Fibroblast of the aortic adventitia (primary cell): ENCODE measurements at places on chromosomes 11 and 22.

GRCh38 chr22:38860283-38861169 lies 11.5 kb downstream of the CBX6 start:
- DNase-seq, result no peak

DNA sequence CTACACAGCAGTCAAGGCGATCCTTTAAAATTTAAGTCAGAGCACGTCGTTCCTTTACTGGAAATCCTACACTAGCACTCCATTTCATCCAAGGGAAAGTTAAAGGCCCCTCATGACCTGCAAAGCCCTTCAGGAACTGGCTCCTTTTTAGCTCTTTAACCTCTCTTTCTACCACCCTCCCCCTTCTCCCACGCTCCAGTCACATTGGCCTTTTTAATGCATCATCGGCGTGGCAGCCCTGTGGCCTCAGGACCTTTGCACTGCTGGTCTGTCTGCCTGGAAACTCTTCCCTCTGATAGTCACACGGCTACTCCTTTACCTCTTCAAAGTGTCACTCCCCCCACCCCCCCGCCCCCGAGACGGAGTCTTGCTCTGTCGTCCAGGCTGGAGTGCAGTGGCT lies 1.2 kb upstream of the PTPN5 start:
- no peak for DNase-seq

DNA sequence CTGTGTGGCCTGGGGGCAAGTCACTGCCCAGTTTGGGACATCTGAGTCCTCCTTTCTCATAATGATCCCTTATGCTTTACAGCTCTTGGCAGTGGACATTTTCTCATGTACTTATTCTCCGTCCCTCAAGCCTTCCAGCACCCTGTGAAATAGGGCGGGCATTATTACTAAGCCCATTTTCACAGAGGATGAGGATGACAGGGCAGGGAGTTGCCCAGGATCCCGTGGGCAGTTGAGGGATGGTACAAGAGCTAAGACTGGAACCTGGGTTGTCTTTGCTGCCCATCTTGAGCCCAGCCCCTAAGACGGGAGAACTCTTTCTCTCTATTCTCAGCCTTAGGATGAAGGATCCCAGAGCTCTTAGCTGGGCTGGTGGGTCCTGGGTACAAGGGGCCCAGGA lies 11.2 kb downstream of the CD82 start:
- no peak for DNase-seq

DNA sequence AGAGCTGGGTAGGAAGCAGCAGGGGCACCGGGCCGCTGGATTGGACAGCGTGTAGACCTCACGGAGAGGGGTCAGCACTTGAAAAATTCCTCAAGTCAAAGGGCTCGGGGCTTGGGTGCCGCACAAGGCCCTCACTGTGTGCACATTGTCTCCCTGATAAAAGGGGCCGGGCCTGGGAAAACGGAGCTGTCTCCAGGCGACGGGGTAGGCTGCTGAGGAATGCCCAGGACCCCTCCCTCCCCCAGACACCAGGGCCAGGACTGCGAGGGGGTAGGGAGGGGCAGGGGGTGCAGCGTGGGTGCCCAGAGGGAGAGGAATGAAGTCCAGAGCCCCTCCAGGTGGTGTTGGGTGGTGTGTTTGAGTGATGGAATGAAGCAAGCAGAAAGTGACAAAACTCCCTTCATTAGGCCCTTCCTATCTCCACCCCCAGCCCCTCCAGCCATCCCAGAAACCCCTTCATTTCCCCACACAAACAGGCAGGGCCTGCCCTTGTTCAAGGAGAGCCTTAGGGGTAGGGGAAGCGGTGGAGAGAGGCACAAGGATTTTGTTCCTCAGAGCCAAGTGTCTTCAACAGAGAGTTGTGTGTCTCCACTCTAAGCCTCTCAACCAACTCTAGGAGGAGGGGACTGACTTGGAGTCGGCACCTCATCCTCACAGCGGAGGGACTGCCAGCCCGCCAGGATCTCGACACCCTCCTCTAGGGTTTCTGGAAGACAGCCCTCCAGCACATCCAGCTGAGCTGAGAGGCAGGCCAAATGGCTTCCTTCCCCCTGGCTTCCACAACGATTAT lies 63.9 kb downstream of the SYN3 start:
- DNase-seq, result no peak

- peak; percentile 30 for DNase-seq
These were observed 145.7 kb downstream of the TTC17 start for GRCh38 chr11:43504316-43504950.

- DNase-seq, result no peak
These were observed 217.2 kb upstream of the NCAM1 start for GRCh38 chr11:112744041-112744440.

- DNase-seq, result no peak
These were observed 31.3 kb downstream of the TMEM123 start for GRCh38 chr11:102421261-102421660.

DNA sequence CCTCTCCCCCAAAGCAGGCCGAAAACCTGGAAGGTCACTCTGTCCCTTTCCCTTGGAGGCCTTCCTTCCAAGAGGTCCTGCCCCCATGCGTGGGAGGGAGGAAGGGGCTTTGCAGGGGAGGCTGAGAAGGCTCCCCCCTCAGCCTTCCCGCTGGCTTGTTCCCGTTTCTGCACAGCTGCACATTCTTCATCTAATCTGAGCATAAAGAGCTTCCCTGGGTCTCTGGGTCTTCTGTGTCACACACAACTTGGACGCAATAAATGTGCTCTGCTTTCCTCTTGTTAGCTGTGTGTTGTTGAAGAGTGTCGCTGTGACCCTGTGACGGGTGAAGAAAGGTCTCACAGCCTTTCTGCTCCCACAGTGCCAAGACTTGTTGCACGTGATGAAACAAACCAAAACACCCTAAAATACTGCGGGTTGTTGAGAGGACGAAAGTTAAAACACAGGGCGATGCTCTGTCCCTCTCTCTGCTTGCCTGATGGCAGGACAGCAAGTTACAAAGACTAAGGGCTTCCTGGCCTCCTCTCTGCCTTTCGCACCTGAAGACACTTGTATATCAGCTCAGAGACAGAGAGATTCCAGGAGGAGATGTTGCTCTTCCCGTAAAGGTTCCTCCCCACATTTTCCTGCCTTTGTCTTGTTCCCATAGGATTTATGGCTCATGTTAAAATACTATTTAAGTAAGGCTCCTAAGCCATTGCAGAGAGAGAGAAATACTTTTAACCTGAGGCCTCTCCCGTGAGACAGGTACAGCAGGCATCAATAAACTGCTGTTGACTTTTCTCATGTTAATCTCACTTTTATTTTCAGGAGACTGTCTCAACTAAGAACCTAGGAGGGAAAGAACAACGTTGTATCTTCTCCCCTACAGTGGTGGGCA lies 15.4 kb upstream of the IFITM3 start:
- no peak for DNase-seq

DNA sequence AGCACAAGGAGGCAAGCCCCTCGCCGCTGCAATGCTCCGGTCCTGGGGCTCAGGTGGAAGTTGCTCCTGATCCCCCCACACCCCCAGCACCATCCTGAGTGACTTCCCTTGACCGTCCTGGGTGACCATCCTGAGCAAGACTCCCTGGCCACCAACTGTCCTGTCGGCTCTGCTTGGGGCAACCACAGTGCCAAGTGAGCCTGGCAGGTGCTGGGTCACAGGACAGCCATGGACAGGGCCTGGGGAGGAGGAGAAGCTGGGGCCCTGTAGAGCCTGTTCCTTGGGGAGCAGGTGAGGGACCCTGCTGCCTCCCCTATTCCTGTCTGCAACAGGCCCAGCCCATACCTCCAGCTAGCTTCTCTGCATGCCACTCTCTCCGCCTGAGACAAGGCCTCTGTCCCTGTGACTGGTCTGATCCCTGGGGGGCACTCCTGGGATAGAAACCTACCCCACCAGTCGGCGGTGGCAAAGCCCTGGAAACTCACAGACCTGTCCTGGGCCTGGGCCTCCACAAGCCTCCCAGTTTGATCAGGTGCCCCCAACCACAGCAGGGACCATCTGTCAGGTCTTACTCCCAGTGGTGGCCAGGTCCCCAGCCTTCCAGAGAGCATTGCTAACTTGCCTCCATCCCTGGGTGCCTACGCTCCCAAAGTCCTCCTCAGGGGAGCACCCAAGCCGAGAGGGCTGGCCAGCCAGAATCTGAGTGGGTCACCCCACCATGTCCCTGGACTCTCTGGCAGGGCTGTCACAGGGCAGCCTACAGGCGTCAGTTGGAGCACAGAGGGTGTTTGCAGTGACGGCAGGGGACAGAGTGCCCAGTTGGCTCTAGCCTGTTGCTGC lies 68.7 kb upstream of the WNT7B start:
- DNase-seq, result no peak

- peak; percentile 14 for DNase-seq
These were observed 9.0 kb downstream of the TRIM44 start for GRCh38 chr11:35671396-35672127.

DNA sequence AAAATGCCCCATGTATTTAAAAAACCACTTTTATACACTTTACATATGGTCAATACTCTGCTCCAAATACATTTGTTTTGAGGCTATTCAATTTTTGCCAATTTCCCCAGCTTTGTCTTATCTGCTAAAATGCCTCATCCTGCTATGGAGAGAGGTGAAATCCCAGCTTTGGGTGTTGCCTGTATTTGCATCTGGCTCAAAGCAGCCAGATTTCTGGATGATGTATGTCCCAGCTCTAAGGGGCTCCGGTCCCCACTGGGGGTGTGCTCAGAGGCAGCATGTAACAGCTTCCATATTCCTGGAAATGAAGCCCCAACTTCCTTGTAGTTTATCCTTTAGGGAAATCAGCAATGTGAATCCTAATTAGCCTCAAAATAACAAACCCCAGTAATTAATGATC lies 59.5 kb downstream of the WT1 start:
- DNase-seq, result peak; percentile 49

DNA sequence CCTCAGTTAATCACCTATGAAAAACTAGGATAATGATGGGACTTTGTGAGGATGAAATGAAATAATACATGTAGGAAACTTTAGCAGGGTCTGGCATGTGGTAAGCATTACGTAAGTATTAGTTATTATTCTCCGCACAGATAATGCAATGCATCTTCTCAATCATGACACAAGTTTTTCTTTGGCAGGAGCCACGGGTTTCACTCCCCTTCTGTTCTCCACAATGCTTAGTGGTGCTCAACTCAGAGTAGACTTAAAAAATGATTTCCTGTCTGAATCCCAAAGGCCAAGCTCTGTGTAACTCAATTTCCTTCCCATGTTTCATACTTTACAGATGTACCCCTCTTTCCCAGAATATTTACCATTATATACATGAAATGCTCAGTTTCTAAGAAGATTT lies 82.9 kb downstream of the CCDC34 start:
- DNase-seq, result no peak

GRCh38 chr11:8071616-8072581 lies 9.1 kb upstream of the TUB start:
- no peak for DNase-seq

- peak; percentile 95 for DNase-seq
These were observed at the start of gene TAF10 for GRCh38 chr11:6612213-6613041. Gene TAF10 (minus strand): TSS chr11:6612216. CDS start chr11:6612189, 27 bp downstream.

DNA sequence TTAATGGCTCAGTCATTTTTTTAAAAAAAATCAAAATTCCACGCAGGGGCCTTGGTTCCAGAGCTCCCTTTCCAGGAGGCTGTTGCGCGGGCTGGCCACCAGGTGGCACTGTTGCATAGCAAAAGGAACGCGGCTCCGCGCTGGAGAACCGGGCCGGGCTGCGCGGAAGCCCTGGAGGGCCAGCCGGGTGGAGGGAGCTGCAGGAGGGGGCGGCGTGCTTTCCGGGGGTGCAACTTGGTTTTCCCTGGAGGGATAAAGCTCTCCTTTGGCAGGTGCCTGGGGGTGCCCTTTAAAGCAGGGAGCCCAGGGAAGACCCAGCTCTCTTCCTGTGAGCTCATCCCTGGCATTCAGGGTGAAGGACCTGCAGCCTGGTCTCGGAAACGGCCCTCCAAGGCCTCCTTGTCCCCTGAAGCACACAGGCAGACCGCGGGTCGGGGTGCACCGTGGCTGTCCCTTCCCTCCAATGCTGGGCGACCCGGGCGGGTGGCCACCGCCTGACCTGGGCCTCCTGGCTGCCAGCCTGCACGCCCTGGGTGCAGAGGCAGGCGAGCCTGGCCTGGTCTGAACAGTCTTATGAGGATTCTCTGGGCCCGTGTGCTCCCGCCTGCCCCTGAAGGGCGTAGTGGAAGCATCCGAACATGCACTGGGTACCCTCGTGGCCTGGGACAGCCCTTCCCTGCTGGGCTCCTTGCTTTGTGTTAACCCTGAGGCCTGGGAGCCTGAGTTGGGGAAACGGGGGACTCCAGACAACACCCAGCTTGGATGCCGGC lies 23.4 kb downstream of the KRTAP5-5 start:
- peak; percentile 56 for DNase-seq

DNA sequence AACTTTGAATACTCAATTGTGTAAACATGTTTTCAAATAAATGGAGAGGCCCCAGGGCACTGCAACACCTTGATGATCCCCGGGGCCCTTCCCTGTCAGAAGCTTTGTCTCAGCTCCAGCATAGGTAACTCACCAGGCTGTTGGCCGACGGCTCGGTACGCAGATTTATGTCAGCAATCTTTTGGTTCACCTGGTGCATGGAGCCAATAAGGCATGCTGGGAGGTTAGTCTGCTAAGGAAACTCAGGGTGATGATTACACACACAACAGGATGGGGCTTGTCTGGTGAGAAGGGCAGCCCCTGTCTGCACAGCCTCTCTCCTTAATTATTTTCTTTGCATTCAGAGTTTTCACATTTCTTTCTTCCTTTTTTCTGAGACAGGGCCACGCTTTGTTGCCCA lies 10.8 kb downstream of the FAM227A start:
- no peak for DNase-seq
